Upper lobe of left lung (tissue), 6 donors: ENCODE measurements at places on chromosomes 1 and 21.

- no peak for DNase-seq
These were observed 353.9 kb upstream of the C1orf174 start for GRCh38 chr1:4253935-4254334.

- no peak for DNase-seq
These were observed 73.7 kb upstream of the MARK1 start for GRCh38 chr1:220454155-220454777.

DNA sequence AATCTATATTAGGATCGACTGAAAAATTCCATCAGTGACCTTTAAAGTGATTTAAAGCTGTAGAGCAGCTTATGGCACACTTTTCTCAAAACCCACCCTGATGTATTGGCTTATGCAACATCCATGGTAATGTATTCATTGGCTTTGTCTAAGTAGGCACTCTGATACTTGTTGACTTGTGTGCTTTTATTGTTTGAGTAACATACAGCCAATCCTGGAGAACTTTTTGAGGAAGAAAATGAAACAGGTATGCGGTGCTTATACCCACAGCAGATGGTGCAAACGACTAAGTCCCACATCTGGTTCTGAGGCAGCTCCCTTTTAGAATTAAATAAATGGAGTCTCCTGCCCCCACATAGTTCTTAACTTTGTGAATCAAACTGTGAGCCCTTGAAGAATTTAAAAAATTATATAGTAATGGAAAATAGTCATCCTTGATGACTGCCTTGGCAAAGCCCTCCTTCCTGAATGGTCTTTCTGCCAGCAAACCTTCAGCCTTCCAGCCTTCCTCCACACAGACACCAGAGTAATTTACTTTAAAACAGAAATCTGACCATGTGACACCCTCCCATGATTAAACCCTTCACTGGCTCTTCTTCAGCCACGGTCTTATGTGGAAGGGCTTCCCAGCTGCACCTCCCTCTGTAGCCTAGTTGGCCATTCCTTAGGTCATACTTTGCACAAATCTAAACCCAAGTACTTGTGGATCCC lies 116.0 kb downstream of the BCAR3 start:
- DNase-seq: no peak

DNA sequence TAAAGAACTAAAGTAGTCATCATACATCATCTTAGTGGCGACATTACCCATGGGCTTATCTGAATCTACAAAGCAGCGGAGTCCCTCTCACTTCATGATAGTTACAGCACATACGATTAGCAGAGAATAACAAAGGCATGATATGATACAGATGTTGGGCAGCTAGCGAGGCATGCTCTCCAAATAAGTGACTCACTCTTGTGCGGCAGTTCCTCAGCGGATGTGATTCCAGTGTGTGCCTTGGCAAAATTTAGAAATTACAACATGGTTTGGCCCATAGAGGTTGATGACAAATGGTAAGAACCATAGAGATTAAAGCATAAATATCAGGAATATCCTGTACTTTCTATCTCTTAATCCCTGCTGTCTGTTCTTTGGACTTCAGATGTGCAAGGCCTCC lies 48.1 kb upstream of the PAXBP1 start:
- DNase-seq: no peak

GRCh38 chr21:17082843-17083483 lies 429.9 kb upstream of the CXADR start:
- DNase-seq: no peak

DNA sequence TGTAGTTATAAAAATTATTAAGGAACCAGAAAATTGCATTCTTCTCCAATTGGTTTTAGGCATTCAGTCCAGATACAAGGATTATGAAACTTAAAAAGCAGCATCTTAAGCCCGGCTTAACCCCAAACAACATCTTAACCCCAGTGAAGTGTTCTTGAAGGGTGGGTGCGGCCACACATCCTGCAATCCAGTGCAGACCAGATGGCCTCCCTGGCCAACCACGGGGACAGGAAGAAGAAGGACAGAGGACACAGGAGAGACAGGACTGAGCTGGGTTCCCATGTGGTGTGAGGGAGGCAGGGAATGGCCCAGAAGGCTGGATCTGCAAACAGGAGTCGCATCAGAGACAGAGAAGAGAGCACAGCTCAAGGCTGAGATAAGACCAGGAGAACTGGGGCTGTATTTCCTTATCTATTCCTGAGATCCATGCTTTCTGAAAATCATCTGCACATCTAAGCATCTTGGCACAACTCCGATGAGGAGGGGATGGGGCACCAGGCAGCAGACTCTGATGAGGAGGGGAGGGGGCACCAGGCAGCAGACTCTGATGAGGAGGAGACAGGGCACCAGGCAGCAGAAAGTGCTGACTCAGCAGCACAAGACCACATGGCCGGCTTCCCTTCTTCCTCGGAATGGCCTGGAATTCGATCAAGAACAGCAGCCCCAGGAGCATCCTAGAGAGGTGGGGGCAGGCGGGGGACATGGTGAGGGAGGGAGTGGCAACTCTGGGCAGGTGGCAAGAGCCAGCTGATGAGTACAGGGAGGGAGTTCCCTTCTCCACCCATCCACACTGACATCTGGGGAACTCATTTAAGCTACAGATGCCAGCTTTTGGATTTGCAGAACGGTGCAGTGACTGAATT lies 26.6 kb downstream of the ABCG1 start:
- DNase-seq: no peak

DNA sequence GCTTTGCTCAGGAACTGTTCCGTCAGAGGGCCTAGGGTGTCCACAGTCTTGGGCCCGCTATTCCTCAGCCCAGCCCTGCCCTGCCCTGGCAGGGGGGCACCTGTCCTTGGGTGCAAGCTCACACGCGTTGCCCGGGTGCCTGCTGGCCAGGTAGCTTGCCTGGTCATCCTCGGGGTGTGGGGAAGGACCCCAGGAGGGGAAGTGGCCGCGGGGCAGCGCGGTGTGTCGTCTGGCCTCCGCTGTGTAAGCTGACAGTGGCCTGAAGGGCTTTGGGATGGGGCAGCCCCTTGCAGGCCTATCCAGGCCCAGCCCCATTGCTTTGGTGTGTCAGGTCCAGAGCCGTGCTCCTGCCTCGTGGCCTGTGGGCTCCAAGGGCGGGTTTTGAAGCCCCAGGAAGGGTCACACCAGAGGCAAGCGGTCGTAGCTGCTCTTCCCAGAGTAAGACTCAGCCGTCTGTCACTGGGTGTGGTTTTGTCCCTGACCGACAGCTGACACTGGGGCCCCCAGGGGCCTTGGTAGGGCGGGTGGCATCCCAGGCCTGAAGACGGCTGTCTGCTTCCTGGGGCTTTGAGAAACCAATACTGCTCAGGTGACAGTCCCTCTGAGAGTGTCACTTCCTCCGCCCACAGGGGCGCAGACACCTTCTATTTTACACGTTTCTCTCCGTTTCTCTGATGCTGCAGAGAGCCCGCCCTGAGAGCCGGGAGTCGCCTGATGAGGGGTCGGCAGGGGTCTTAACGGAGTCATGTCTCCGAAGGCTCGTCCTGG lies 72.1 kb downstream of the SKI start:
- DNase-seq: peak; percentile 59

GRCh38 chr1:234642428-234642827 lies 32.5 kb upstream of the IRF2BP2 start:
- DNase-seq: no peak

- DNase-seq: no peak
These were observed 246.4 kb upstream of the LRRC7 start for GRCh38 chr1:69321311-69321710.

DNA sequence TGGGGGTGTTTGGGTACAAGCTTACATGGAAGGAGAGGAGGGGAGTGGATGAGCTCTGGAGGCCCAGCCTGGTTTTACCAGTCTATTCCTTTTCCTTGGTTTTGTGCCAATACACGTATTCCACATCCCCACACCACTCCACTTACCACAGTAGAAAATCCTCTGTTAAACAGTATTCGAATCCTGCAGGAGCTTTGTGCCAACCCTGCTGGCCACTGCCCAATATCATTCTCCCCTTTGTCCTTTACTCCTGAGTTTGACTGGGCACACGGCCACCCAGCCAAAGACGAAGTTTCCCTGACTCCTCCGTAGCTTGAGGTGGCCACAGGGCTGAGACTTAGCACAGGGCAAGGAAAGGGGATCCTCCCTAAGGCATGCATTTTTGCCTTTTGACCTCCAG lies 61.6 kb downstream of the TMCO4 start:
- no peak for DNase-seq

DNA sequence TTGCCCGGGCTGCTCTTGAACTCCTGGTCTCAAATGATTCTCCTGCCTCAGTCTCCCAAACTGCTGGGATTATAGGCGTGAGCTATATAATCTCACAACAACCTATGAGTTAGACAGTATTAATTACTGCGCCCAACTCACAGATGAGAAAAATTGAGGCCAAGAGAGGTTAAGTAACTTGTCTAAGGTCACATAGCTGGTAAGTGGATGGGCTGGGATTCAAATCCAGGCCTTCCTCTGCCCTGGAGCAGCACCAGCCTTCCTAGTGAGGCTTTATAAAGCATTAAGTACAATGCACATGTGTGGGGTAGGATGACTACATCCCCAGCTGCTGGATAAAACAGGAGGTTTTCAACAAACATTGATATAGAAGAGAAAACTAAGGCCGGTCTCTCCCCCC lies 15.1 kb downstream of the E2F2 start:
- no peak for DNase-seq

GRCh38 chr21:34617753-34618339 lies 2.9 kb upstream of the RCAN1 start:
- DNase-seq: no peak

- no peak for DNase-seq
These were observed 5.6 kb downstream of the CA6 start for GRCh38 chr1:8951231-8951630.

GRCh38 chr1:159296706-159297375 lies 5.3 kb upstream of the FCER1A start:
- DNase-seq: no peak

DNA sequence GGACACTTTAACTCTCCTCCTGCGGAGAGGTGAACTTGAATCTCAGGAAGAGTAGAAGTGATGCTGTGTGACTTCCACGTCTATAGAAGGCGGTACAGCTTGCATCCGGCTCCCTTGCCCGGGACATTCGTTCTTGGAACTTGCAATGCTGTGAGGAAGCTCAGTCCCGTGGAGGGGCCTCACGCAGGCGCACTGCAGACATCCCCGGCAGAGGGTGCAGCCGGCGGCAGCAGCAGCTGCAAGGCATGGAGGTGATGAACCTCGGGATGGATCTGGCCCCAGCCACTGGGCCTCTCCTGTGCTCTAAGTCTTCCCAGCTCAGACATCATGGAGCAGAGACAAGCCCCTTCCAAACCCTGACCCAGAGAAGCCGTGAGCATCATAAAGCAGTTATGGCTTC lies 61.8 kb upstream of the SOD1 start:
- no peak for DNase-seq

- no peak for DNase-seq
These were observed at the start of gene PLCH2 for GRCh38 chr1:2476061-2476999. Gene PLCH2, plus strand, starts transcription at chr1:2476289. Its CDS starts 300 bp downstream, at chr1:2476589.

- no peak for DNase-seq
These were observed 168.1 kb upstream of the FGGY start for GRCh38 chr1:59128784-59129227.

DNA sequence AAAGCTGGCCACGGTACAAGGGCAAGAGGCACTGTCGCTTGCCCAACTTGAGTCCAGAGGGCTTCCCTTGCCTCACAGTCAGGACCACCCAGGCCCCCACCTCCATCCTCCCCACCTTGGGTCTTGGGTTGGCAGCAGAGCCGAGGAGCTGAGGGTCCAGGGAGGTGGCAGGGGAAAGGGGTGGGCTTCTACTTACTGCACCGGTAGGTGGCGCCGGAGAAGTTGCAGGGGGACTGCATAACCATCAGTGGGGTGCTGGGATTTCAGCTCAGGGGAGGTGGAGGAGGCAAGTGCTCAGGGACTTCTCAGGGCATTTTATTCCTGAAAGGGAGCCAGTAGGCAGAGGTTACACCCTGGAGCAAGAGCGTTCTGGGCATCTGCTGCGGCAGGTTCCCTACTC lies 44.0 kb downstream of the TRIM62 start:
- no peak for DNase-seq

- DNase-seq: no peak
These were observed 101.1 kb downstream of the ADARB1 start for GRCh38 chr21:45175326-45176095.

DNA sequence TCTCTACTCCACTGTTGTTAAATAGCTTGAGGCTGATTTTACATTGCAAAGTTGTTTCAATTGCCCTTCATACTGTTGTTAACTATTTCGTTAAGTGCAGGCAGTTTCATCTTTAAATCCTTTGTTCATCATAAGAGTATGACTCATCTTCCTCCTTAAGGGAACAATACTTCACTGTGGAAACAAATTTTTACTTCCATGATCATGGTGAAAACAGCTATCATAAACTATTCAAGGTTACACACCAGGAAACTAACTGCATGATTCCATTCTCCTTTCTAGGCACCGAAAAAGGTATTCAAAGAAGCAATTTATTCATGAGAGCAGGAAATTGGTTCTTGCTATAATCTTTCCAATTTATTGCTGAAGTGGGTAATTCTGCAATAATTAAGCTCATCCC lies 593.2 kb downstream of the LRRIQ3 start:
- DNase-seq: no peak

DNA sequence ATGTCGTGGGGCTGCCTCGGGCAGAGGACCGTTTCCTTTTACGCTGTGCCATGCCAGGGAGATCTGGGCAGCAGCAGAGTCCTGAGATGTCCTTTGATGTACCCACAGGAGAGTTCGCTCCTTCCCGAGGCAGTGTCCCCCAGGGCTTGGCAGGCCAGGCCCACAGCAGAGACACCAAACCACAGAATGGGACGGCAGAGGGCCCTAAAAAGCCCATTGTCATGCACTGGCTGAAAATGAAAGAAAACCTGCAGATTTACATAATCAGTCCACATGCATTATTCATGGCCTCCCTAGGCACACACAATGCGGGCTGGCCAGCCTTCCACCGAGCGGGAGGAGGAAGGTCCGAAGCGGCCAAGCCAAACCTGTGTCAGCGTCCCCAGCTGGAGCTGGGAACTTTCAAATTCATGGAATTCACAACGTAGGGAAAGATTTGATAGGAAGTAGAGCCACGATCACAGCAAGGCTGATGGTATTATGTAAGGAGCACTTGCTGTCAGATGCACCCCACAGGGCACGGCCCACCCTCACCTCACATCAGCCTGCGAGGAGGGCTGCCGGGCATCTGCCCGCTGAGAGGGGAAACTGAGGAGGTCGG lies 25.3 kb upstream of the EFHD2 start:
- no peak for DNase-seq

DNA sequence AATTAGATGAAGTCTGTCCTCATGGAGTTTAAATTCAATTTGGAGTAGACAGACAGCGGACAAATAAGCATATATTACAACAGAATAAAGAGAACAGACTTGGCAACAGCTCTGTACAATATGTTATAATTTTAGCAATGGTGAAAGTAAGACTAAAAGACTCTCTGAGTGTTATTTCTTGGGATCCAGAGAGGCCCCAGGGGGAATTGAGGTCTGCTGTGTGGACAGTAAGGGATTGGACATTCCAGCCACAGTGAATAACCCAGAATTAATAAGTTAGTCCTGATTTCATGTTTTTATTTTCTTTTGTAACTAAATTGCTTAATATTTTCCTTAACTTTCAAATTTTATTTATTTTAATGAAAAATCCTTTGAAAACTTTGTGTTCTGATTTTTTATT lies 101.7 kb downstream of the PATJ start:
- no peak for DNase-seq

- DNase-seq: no peak
These were observed 31.6 kb upstream of the ACOT11 start for GRCh38 chr1:54516249-54516920.
